ENCODE measurements at places on chromosomes 6 and 20.

GRCh38 chr20:23156170-23156841 is 70.2 kb upstream of the CD93 start:
- no peak for DNase-seq

DNA sequence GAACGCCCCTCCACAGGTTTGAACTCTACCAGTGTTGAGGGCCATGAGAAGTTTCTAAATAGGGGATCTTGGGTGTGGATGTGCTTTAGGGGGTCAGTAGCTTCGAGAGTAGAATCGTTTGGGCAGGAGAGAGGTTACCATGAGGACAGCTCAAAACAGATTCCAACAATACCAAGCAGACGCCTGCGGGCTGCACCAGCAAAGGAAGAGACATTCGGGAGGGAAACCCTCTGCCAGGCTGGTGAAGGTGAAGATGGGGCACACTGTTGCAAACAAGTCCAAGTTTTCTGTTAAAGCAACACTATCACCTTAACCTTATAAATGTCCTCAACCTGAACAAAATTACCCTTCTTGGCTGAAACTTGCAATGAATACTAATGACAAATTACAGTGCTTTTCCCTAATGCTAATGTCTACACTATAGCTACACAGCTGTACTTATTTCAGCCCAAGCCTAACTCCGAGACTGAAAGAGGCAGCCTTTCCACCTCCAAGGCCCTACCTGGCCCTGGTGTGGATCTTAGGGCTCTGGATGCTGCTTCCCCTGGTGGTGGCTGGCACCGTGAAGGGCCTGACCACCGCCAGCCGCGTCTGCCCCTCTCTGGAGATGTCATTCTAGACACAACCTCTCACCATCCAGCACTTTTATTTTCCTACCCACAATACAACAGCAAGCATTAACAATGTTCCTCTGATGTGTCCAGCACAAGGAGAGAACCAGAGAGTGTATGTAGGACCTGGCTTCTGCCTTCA is 80.1 kb downstream of the DLL1 start:
- no peak for DNase-seq

DNA sequence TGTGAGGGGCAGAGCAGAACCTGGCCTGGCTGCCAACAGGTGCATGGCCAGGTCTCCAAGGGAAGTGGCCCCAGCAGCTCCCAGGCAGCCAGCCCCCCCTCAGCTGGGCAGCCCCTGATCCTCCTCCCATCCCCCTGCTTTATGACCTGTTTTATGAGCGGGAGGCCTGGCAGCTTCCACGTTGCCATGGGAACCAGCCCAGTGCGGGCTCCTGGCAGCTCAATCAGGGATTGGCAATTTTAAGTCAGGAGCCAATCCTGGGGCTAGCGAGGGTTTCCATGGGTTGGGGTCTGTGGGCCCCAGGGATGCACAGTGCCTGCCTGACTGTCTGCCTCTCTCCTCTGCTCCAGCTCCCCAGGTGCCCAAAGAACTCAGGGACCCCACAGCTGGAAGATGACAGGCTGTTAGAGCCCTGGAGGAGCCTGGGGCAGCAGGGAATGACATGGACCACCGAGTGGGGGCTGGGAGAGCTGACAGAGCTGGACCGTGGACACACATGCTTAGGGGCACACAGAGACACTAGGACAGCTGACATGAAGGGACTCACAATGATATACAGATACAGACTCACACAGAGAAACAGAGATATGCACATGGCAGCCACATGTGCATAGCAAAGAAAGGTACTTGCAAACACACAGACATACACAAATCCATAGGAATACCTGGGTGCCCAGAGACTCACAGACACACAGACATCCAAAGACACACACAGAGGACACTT is 56.5 kb upstream of the SIRPA start:
- DNase-seq = no peak

DNA sequence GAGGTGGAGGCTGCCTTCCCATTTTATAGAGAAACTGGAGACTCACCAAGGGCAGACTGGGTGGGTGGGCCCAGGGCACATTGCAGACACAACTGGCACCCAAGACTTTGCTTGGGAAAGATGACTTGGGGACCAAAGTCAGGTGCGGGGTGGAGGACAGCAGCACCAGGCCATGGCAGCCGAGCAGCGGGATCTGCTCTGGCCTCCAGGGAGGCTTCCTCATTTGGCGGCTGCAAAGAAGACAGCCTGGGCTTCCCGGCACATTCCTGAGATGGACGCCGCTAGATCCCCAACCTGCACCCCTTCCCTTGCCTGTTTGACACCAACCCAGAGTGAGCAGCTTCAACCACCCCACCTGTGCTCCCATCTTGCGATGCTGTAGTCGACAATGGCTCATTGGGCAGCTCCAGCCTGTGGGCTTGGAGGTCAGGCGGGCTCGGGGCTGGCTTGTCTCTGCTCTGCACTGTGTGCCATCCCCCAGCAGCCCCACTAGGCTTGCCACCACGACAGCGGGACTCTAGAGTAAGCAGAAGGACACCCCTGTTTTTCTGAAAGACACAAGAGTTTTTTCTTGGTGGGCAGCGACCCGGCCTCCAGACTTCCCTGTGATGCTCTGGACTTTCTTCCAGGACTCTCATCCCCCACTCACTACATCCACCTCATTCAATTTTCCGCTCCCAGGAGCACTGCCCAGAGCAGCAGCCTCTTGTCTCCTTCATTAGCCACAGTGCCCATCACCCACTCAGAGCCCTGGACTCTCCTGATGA is 184.9 kb upstream of the CST7 start:
- DNase-seq = no peak

All from stimulated activated CD4-positive, alpha-beta T cell treated with anti-CD3 and anti-CD28 coated beads, Interleukin-1b, Interleukin-23, amount 100 ng/mL, for 24 hours (primary cell).